ENCODE measurements at places on chromosomes 2 and 18.

DNA sequence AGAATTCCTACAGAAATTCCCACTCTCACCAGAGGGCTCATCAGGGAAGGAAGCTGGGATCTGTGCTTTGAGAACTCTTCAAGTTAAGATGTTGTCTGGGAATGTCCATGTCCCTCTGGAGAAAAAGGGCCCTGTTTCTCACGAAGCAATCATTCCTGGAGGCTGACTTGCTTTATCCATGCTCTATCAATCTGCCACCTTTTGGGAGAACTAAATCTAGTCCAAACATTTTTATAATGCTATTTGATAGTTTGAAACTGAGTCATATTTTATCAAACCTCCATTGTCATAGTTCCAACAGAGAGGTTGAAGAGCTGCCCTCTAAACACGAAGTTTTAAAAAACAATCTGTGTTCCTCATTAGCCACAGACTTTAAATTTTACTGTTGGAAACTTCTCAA, 219.2 kb downstream of the MTX2 start:
- no peak for DNase-seq

DNA sequence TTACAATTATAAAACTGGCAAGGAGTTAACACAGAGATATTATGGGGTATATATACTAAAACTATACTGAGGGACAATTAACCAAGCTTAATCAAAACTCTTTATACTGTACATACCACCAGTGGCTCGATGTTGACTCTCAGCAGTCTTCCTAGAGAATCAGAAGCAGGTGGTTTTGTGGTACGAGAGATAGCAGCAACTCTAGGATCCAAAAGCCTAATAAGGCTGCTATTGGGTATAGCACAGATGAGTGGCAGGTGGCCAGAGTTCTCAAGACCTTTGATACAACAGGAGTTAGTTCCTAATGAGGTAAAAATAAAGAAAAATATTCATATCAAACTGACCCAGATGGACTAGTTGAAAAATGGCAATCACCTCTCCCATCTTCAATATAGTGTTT, 45.5 kb upstream of the COL5A2 start:
- no peak for DNase-seq

- no peak for DNase-seq
These were observed 15.2 kb upstream of the CHRNA1 start for GRCh38 chr2:174779361-174779928.

- DNase-seq: peak; percentile 37
These were observed 310.8 kb downstream of the GALR1 start for GRCh38 chr18:77560341-77560992.

DNA sequence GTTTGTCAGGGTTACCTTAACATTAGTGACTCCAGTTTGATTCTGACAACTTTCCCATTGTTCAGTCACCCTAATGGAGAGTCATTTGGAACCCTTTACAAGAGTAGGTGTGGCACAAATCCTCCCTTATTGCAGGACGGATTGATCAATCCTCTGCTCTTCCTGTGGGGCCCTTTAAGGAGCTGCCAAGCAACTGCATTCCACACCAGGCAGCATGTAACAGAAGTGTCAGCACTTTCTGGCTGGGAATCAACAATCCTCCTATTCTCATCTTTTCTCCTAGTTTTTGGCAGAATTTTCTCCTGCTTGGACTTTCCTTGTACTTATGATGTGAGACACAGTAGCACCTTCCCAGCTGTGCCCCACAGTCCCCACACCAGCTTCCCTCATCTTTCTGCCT, 177.8 kb downstream of the ST6GAL2 start:
- DNase-seq: no peak

All from MM.1S (cell line).